ENCODE measurements at places on chromosomes 12 and 14.

DNA sequence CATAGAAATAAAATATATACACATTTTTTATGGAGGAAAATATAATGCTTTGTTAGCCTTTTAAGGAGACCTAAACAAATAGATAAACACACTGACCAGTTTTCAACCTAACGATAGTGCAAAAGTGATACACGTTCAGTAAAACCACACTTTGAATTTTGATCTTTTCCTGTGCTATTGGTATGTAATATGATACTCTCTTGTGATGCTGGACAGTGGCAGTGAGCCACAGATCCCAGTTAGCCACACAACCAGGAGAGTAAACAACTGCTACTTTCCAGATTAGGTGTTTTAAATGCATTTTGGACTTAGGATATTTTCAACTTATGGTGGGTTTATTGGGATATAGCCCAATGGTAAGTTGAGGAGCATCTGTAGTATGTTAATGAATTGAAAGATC is 243.1 kb downstream of the ERC1 start:
- DNase-seq, result no peak

- no peak for DNase-seq
Observed at GRCh38 chr12:28290262-28290661, 100.0 kb downstream of the CCDC91 start.

- peak; percentile 3 for DNase-seq
Observed at GRCh38 chr14:62117010-62117750, 355.0 kb downstream of the SNAPC1 start.

DNA sequence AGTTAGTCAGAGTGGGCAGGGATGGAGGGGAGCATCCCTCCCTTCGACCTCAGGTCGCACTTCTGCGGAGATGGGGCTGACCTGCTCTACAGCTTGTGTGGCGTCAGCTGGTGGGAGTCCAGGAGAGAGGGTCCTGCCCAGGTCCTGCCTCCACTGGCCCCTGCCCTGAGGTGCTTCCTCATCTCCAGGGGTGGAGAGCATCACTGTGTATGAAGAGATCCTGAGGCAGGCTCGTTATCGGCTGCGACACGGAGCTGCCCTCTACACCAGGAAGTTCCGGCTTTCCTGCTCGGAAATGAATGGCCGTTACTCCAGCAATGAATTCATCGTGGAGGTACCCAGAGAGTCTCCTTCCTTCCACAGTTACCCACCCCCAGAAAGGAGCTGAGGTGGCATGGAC is 20.2 kb downstream of the CLSTN3 start:
- no peak for DNase-seq

DNA sequence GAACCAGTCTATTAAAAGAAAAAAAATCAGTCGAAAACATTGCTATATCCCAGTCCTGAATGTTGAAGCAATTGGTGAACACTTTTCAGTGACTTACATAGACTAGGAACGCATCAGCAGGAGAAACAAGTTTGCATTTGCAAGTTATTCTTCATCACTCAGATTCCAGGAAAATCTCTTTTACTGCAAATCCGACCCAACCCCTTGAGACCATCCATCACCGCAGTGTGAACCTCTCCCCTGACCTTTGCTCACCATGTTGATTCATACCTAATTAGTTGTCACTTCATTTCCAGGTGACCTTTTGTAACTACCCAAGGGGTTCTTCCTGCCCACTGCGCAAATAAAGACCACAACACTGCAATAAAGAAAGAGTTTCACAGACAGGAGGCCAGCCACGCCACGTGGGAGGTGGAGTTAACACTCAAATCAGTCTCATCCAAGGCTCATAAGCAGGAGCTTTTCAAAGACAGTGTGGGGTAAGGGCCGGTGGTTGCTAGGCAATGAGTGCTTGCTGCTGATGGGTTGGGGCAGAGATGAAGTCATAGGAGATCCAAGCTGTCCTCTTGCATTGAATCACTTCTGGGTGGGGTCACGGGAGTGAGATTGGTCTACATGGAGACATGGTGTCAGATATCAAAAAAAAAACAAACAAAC is 241.3 kb upstream of the TMEM132C start:
- no peak for DNase-seq

DNA sequence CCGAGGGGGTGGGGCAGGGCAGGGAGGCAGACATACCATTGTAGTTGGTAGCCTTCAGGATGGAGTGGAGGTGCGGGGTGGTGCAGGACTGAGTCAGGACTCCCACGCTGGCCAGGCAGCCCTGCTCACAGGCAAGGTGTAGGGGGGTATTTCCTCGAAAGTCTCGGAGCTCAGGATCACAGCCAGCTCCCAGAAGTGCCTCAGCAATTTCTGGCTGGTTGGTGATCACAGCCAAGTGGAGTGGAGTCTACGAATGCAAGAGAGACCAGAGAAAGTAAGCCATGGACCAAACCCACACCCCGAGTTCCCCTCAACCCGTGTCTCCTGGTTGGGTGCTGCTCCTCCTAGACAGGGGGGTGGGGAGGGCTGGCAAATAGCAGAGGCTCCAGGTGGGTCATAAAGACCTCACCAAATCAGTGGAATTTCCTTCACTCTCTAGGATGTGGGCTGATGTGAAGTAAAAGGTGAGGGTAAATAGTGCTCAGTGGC is 1.4 kb downstream of the NFKBIA start:
- no peak for DNase-seq

- DNase-seq, result no peak
Observed at GRCh38 chr12:111384596-111384995, 15.7 kb upstream of the PHETA1 start.

DNA sequence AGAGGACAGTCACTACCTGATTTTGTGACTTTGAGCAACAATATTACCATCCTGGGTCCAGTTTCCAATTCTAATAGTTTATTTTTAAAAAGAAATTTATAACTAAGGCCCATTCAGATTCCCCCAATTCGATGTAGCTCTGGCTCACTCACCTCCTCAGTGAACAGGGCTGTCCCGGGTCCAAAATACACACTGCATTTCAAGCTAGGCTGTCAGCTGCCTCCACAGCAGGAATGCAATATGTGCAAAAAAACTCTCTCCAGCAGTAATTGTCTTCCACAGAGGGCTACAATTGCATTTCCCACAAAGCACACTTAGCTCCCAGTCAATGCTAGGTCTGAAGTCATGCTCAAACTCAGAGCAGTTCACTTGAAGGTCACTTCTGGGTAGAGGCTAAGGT is 39.3 kb upstream of the ZNF641 start:
- DNase-seq, result no peak

DNA sequence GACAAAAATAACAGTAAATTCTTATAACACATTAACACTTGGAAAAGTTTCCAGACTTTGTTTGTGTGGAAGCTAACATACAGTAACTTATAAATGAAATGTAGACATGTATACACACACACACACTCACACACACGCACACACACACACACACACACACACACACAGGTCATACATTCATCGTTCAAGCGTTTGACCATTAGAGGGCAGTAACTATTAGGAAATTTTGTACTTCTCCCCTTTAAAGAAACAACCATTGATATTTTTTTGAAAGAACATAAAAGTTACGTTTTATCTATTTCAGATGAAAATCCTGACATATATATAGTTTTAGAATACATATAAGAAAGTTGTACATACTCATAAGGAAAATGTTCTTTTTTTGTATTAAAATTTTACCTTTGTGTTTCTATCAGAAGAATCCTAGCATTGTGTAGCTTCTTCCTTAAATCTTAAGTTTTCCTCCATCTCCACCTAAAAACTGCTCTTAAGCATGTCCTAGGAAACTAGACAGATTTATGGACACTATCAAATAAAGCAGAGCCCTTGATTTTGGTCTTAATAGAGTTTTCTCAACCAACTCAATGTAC is 29.0 kb downstream of the PTPRQ start:
- DNase-seq, result no peak

GRCh38 chr14:100883789-100884101 is 19.8 kb downstream of the RTL1 start:
- DNase-seq, result no peak

- DNase-seq, result no peak
Observed at GRCh38 chr14:63673255-63673654, 31.6 kb upstream of the WDR89 start.

DNA sequence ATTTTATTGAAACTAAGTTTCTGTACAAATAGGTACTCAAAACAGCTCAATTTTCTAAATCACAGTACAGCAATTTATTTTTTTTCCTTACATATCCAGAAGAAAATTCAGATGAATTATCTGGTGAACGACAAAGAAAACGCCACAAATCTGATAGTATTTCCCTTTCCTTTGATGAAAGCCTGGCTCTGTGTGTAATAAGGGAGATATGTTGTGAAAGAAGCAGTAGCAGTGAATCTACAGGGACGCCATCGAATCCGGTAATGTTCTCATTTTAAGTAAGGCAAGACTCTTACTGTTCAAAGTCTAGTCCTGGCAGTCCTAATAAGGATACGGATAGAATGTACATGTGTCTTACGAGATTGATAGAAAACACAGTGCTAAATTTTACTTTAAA is 20.7 kb downstream of the MDM2 start:
- DNase-seq, result no peak

DNA sequence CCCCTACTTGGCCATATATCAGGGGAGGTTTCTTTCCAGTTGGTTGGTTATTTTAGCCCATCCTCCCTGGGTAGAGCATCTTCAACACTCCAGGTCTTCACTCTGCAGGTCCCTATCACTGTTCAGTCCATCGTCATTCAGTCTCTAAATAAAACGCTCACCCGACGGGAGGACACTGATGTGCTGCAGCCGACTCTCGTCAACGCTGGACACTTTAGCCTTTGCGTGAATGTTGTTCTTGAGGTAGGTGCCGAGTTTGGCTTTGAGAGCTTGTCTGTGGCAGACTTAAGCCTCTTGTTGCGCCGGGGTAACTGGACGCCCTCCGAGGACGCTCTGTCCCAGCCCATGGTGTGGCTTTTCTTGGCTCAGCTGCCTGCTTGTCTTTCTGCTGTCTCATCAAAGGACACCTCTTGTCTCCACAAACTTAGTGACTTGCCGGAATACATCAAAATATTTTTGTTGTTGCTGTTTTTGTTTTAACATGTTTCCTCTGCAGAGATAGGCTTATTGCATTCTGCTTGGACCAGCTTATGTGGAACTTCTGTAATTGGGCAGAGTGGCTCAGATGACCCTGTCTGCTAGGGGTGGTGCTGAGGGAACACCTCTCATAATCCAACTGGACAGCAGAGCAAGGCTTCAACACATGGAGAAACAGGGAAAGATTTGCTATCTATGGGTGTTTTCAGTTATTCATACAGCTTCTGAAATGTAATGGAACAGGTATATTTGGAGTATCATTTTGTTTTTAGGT is 26.5 kb downstream of the TCTN1 start:
- DNase-seq, result no peak

GRCh38 chr14:33676891-33677290 is 274.0 kb downstream of the EGLN3 start:
- no peak for DNase-seq

DNA sequence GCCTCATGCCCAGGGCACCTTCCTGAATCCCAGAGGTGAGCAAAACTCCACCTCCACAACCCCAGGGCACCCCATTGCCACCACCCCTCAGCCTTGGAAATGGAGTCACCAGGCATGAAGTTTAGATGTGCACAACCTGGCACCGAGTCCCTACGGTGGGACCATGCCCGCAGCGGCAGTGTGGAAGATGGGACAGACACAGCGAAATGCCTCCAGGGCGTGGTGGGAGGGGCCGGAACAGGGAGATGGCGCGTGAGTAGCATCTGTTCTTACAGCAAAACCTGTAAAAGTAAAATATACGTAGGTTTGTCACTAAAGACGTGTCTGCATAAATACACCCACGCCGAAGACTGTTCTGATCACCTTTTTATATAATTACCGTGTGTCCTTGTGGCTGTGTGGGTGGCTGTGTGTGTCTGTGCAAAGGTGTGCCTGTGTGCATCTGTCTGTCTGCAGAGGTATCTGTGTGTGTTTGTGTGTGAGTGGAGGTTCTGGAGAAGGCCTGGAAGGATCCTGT is 17.4 kb upstream of the DEGS2 start:
- DNase-seq, result no peak
